ENCODE measurements at places on chromosomes 5 and 9.
A peak's percentile ranks its signal among the peaks of the same experiment; 100 is the strongest.

GRCh38 chr5:38105801-38106200 lies 152.6 kb upstream of the EGFLAM start:
- DNase-seq: no peak

DNA sequence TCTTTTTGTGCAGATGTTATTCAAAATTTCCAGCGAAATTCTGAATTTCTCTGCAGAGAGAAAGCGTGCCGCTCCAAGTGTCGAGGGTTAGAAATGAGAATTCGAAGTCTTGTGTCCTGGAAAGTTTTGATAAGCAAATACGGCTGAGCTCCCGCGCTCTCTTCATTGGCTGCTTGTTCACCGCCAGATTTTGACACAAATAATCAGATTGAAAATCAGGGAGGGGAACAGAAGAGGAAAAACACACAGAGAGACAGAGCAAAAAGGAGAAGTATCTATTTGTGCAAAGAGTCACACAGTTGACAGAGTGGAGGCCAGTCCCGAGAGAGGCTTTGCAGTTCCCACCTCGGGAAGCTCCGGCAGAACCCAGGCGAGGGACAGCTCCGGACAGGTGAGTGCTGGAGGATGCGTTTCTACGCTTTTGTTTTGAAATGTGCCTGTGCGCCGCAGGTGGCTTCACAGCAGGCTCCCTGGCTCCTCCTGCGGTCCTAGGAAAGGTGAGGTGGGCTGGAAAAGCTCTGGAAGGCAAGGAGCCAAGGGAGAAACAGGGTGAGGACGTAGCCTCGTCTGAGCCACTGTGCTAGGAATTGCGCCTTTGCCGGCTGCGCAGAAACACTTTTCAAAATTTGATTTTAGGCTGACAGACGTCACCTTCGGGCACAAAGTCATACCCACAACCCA lies at the start of gene GFI1B:
GFI1B (plus strand) TSS at position 244 of the 681 bp plus-strand sequence. CDS start 7,985 bp downstream, outside the sequence.
- peak; percentile 38 for DNase-seq

DNA sequence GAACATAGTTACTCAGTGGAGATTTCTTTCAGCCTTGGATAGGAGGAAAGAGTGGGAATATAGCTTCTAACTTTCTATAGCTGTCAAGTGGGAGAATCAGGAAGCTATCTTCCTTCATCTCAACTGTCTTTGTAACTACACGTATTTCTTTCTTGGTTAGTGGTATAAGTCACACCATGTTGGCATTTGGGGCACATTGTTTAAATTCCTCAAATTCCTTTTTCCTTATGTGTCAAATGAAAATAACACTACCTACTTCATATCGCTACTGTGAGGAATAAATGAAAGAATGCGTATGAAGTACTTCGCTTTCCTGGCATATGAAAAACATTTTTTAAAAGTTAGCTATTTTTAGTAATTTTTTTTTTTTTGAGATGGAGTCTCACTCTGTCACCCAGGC lies 1082.5 kb upstream of the WWC1 start:
- DNase-seq: no peak

DNA sequence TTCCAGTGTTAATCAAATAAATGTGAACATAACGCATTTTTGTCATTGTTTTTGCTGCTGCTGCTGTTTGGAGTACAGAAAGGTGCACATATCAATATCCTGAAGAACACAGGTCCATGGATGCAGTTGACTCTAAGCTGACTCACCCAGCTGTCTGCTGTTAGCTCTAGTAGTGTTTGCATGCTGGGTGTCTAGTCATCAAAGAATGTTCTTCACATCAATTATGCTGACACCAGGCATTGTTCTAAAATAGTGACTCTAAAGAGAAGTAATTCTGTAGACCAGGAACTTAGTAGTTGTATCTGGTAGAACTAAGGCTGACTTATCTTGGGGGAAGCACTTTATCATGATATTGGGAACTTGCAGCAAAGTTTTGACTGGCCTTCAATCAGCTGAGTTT lies 55.7 kb upstream of the DPYSL3 start:
- peak; percentile 18 for DNase-seq

DNA sequence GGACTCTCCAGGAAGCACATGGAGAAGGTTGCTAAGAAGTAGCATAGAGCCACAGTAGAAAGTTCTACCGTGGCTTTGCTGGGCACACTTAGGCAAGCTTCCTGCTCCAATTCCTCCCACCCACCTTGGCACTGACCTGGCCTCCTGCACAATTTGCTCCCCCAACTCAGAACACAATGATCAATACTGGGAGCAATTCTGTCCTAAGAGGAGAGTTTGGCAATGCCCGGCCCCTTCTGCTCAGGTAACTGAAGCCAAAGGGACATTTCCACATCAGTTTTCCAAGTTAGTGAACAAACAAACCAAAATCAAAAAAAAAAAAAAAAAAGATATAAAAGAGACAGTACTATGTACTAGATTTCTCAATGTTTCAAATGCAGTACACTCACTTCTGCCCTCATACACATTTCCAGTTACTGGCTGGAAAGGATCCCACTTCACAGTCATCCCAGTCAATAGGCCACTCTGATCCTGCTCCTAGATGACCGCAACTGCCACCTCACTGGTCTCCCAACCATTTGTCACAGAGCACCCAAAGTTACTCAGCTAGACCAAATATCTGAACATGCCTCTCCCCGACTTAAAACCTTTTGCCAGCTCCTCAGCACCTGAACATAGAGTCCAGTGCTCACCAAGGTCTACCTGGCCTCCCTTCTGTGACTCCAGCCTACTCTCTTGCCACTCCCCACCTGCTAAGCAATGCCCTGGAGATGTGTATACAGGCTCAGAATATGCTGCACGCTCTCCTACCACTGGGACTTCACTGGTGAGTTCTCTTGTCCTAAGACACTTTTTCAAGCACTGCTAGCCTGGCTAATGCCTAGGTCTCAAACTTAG lies 21.3 kb downstream of the ABCA1 start:
- DNase-seq: no peak

DNA sequence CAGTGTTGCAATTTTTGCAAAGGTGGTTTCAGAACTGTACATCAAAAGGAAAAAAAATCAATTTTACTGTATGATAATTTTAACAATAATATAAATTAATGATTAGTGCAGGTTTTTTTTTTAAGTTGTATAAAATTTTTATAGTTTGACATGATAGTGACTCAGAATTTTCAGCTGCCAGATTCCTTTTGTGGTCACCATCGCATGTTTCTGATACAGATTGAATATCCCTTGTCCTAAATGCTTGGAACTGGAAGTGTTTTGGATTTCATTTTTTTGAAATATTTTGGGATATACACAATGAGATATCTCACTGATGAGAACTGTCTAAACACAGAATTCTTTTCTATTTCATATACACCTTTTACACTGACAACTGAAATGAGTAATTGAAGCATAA lies 361.3 kb downstream of the RAB3C start:
- DNase-seq: no peak

DNA sequence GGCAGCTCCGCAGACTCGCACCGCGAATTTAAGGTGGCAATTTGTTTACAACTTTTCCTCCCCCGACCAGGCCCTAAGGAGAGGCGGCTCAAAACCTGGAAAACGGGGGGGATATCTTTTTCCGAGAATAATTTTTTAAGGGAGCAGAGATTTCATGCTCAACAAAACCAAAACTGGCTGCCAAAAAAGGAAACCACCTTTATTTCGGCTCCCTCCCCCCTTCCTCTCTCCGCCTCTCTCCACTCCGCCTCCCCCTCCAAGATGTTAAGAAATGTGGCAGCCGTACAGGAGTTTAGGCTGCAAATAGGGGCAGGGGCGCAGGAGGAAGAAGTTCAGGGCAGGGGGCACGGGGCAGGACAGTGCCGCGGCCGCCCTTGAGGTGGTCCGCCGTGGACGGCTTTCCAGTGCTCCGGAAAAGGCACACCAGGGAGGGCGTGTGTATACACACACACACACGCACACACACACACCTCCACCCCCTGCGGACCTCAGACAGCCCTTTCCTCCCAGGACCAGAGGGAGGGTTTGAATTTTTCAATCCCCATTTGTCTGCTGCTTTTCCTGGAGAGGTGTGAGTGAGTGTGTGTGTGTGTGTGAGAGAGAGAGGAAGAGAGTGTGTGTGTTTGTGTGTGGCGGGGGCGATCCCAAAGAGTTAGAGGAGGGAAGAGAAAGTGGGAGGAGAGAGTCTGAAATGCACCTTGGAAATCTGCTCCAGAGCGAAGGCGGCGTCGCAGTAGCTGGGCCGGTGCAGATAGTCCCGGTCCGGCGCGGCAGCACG lies 9.1 kb downstream of the PTCH1 start:
- peak; percentile 60 for DNase-seq

DNA sequence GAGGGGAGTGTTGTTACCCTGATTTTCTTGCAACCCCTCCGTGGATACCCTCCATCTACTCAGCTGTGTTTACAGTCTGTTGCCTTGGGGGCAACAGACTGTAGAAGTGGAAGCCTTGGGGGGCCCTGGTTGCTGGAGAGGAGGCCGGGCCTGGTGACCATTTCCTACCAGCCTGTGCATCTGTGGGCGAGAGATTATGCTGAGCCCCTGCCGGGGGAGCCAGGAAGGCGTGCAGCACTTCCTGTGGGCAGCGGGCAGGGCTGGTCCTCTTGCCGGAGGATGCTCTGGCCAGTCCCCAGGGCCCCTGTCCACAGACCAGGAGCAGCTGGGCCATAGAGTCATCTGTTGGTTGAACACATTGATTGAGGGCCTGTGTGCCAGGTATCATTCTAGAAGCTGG lies 11.1 kb downstream of the ERGIC1 start:
- no peak for DNase-seq

- DNase-seq: no peak
These were observed 247.6 kb upstream of the FBXL7 start for GRCh38 chr5:15252331-15252730.

DNA sequence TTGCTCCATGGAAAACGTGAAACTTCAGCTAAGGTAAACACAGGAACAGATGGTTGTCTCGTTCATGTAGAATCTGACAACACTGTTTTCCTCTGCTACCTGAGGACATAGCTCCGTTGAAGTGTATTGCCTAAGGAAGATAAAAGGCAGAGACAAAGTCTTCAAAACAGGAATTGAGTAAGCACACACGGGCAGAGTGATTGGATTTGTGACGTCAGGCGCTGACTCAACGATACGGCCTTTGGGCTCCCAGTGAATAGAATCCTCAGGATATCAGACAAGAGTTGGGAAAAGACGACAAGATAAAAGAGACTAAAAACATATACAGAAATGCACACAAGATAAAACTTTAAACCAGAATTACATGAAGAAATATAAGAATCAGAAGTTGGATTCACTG lies 787.1 kb upstream of the CTNND2 start:
- peak; percentile 39 for DNase-seq

GRCh38 chr9:79812099-79812498 lies 240.3 kb downstream of the TLE4 start:
- no peak for DNase-seq

DNA sequence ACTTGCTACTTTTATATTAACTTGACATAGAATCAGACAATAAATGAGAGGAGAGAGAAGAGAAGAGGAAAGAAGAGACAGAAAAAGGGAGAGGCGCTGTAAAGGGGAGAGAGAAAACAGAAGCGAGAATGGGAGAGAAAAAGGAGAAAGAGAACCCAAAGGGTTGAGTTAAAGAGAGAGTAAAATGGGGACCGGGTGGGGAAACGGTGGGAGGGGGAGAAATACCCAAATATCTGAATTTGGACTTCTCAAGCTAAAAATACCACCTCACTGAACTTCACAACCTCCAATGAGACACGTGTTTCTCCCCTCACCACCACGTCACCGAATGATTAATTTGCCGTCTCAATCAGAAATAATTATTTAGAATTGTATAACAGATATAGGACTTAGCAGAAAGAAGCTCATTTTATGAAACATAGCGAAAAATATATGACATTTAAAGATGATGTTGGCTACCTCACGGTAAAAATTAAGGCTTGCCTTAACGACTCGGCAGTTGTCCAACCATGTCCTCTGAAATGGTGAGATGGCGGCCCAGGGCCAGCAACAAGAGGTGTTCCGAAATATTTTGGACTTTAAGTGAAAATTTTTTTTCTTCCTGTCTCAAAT lies 204.1 kb downstream of the MEF2C start:
- DNase-seq: no peak

DNA sequence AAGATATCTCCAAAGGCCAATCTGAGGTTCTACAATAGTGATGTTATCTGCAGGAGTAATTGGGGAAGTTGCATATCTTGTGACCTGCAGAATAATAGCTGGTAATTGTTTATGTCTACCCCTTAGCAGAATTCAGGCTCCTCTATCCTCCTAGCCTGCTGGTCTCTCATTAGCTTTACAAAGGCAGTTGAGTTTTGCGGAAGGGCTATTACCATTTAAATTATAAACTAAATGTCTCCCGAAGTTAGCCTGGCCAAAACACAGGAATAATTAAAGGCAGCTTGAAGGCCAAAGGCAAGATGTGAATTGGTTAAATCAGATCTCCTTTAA lies 168.7 kb downstream of the TTC39B start:
- no peak for DNase-seq

DNA sequence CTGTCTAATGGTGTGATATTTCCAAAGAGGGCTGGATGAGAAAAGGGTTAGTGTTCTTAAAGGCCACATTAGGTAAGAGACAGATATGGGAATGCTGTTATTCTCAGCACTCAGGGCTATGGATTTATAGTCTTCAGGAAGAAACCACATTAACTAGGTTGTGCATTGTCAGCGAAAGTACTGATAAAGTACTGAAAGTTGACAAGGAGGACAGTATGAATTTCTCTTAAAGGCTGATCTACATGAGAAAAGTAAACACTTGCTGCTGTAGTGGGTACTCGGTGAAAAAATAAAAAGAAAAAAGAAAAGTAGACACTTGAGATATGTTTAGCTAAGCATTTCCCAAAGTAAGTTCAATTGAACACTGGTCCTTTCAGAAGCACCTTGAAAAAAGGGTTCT lies 381.0 kb upstream of the RPS23 start:
- no peak for DNase-seq

GRCh38 chr9:86838519-86839497 lies 108.5 kb downstream of the GAS1 start:
- DNase-seq: no peak

DNA sequence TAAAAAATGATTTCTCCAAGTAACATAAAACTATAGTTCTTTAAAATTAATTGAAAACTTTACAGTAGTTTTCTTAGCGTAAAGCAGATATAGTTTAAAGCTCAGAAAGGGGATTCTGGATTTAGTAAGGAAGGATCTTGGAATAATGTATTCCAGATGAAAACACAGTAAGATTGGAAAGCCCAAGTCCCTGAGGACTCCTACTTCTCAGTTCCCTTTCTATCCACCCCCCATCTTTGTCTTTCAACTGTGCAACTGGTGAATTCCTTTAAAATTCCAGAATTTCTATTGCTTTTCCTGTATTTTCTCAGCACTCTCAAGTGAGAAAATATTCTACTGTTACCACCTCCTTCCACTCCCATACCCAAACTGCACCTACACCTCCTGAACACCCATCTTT lies 184.5 kb upstream of the FBN2 start:
- no peak for DNase-seq

- no peak for DNase-seq
These were observed 113.6 kb upstream of the TSLP start for GRCh38 chr5:110957934-110958333.

DNA sequence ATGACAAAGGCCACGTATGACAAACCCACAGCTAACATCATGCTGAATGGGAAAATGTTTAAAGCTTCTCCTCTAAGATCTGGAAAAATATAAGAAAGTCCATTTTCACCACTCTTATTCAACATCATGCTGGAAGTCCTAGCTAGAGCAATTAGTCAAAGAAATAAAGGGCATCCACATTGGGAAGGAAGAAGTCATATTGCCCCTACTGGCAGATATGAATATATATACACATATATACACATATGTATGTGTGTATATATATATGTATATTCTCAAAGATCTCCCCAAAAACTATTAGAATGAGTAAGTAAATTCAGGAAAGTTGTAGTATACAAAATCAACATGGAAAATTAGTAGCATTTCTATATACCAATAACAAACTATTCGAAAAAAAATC lies 17.1 kb downstream of the APBA1 start:
- no peak for DNase-seq

- peak; percentile 59 for DNase-seq
These were observed 24.3 kb upstream of the POMT1 start for GRCh38 chr9:131478421-131478868.

Measured in hepatocyte (in vitro differentiated cells).